Sigmoid colon (tissue), 7 donors: ENCODE measurements at places on chromosomes 6 and 20. TPM values are rescaled to one million over a fixed set of nuclear protein-coding genes. Genes with fewer than 3 reads are reported as not detected.

GRCh38 chr6:54390362-54390761 is 82.1 kb downstream of the TINAG start:
- DNase-seq, result no peak
- no peak overlapping the region for H3K27ac ChIP-seq
- H3K4me3 ChIP-seq, result no peak overlapping the region
- no peaks in the 10 kb centered on the region for H3K4me1 ChIP-seq
- no peaks in the 10 kb centered on the region for H3K27me3 ChIP-seq

GRCh38 chr6:166354143-166354542 is 11.8 kb upstream of the SFT2D1 start:
- no peaks in the 10 kb centered on the region for H3K27me3 ChIP-seq
- DNase-seq, result no peak
- no peaks in the 10 kb centered on the region for H3K36me3 ChIP-seq
- H3K4me1 ChIP-seq, result no peaks in the 10 kb centered on the region
- no peak overlapping the region for H3K27ac ChIP-seq

GRCh38 chr6:24458941-24459340 is 30.4 kb downstream of the GPLD1 start:
- no peak overlapping the region for H3K4me3 ChIP-seq
- H3K27ac ChIP-seq, result no peak overlapping the region
- no peaks in the 10 kb centered on the region for H3K4me1 ChIP-seq
- no peaks in the 10 kb centered on the region for H3K36me3 ChIP-seq
- no peak for DNase-seq

DNA sequence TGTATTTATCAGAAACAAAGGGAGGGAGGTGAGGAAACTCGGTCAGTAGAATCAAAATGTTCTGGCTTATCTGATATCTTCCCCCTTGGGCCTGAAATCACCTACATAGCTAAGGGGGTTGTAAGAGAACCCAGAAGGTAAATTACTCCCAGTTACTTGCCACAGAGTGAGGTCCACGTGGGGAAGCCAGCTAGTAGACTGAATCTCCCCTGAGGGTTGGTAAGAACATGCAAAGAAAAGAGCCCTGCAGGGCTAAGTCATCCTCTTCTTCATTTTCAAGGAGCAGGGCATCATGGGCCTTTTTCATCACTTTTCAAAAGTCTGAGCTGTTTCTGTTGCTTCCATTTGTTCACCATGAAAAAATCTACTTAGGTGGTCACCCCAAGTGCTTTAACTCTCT is 115.4 kb downstream of the QRSL1 start:
- no peaks in the 10 kb centered on the region for H3K4me1 ChIP-seq
- H3K36me3 ChIP-seq, result no peaks in the 10 kb centered on the region
- no peak for DNase-seq
- no peak overlapping the region for H3K4me3 ChIP-seq
- H3K27ac ChIP-seq, result no peak overlapping the region

- no peaks in the 10 kb centered on the region for H3K36me3 ChIP-seq
- no peaks in the 10 kb centered on the region for H3K4me1 ChIP-seq
- H3K27ac ChIP-seq, result no peak overlapping the region
- DNase-seq, result no peak
These were observed 20.6 kb downstream of the OLIG3 start for GRCh38 chr6:137473598-137473997.

GRCh38 chr6:137743493-137743892 is 123.6 kb upstream of the TNFAIP3 start:
- no peak overlapping the region for H3K27ac ChIP-seq
- no peak for DNase-seq
- H3K4me3 ChIP-seq, result no peak overlapping the region
- H3K36me3 ChIP-seq, result no peaks in the 10 kb centered on the region
- H3K4me1 ChIP-seq, result no peaks in the 10 kb centered on the region

Gene GABBR1
- polyA plus RNA-seq, result 20.6 TPM

Gene PNLDC1
- polyA plus RNA-seq, result not detected

Gene FERMT1
- 27.5 TPM for polyA plus RNA-seq

Gene ENPP5
- polyA plus RNA-seq, result 1.7 TPM

Gene TMEM63B
- polyA plus RNA-seq, result 14.6 TPM

Gene SFTA2
- 3.6 TPM for polyA plus RNA-seq

Gene BPIFA1
- polyA plus RNA-seq, result not detected
